ENCODE measurements at places on chromosomes 16 and 17.

DNA sequence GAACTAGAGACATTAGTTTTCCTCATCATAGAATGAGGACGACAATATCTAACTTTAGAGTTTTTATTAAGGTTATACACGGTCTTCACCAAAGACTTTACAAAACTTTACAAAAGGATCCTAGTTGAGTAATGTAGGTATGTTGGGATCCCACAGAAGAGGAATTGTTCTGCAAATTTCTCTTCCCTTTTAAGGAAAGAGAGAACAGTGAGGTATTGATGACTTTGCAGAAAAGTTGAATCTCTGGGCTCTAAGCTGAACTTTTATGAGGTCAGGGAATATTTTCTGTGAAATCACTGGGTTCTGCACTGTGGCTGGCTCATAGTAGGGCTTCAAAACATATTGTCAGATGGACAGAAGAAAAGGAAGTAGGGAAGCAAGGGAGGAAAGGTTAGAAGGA, 89.8 kb upstream of the PIRT start:
- DNase-seq = no peak

DNA sequence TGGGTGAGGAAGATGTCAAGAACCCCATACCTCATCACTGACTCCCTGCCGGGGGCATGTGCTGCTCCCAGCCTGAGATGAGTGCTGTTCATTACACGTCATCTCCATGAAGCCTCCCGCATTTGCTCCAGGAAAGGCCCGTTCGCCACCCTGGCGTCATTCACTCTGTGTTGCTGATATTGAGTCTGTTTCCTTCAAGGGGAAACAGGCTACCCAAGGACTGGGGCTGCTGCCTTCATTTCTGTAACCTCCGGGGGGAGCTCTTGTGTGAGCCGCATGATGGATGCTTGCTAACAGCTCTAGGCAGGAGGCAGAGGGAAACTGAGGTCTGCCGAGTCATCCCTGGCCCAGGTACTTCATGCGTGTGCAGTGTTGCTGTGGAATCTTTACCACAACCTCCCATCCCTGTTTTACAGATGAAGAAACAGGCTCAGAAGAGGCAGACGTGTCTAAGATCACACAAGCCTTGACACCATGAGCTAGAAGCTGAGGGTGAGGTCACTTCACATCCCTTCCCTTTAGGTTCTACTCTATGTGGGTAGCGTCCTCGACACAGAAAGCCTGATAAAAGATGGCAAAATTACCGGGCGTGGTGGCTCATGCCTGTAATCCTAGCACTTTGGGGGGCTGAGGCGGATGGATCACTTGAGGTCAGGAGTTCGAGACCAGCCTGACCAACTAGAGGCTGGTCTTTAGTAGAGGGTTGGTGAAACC, 3.5 kb upstream of the ARMC5 start:
- DNase-seq = no peak

- no peak for DNase-seq
These were observed 2.7 kb upstream of the SLC12A4 start for GRCh38 chr16:67971111-67971510.

DNA sequence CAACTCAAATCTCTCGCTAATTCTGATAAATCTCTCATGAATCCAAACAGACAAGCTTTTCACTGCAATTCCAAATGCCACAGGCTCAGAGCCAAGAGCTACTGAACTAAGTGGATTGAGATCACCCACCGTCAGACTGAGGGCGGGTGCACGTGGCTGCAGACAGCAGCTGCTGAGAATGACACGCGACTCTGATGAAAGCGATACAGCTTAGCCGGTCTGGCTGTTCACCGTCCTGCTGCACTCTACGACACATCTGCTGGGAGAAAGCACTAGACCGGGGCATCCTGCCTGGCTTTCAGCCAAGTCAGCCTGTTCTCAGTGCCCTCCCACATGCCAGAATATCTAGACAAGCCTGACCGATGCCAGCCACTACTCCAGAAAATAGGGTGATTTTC, 42.6 kb downstream of the KLHDC4 start:
- DNase-seq = no peak

- DNase-seq = no peak
These were observed 130.5 kb upstream of the CRHR1 start for GRCh38 chr17:45653616-45654015.

GRCh38 chr17:48162946-48163506, 55.5 kb downstream of the SNX11 start:
- no peak for DNase-seq

DNA sequence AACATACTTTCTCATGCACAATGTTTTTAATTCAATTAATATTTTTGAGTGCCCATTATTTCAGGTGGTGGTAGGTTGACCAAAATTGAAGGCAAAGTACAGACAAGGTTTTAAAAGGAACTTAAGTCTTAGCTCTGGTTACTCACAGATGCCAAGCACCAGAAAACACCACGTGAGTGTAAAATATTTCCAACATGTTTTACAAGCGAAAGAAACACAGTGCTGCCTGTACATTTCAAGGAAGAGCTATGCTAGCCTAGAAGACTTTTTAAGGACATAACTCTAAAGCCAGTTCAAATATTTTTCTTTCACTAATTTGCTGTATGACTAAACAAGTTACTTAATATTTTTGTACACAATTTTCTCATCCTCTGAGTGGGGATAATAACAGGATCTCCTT, 736.4 kb upstream of the GOT2 start:
- DNase-seq = no peak

- DNase-seq = no peak
These were observed 92.8 kb downstream of the HS3ST3A1 start for GRCh38 chr17:13508896-13509295.

- no peak for DNase-seq
These were observed 153.9 kb upstream of the TBX2 start for GRCh38 chr17:61245706-61246135.

GRCh38 chr17:39150795-39151149, 665 bp downstream of the PLXDC1 start:
- DNase-seq = no peak

GRCh38 chr17:58184308-58184985, 8.1 kb upstream of the EPX start:
- DNase-seq = peak; percentile 62

GRCh38 chr16:50522324-50522723, 25.9 kb upstream of the NKD1 start:
- no peak for DNase-seq

GRCh38 chr16:14600164-14600563, 29.9 kb downstream of the PARN start:
- DNase-seq = no peak

GRCh38 chr17:82084373-82085030, 13.5 kb downstream of the FASN start:
- DNase-seq = no peak

GRCh38 chr17:40366076-40366860, 1.7 kb upstream of the GJD3 start:
- peak; percentile 81 for DNase-seq

DNA sequence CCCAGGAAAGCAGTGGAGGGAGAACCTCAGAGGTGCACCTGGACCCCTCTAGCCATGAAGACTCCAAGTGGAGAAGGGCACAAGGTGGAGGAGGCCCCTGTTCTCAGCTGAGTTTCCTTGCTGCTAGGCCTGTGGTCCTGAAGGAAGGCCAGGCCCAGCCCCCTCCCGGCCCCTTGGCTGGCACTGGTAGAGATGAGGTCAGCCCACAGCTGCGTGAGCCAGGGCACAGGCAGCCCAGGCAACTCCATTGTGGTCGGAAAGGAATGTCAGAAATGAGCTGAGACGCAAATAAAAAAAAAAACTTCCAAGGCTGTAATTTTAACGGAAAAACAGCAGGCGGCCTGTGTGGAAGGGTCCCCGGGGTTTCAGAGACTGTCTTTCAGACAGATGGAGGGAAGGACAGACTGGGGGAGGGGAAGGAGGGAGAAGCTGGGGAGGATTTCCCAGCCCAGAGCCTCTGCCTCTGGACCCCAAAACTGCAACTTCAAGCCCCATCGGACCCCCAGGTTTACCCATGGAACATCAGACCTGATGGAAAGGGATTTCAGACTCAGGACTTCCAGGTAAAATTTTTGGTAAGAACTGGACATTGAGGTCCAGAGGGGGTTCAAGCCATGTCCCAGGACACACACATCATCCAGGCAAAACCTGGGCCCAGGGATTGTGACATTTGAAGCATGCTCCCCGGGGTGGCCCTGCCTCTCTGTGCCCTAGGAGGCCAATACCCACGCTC, 25.6 kb upstream of the MRPS23 start:
- no peak for DNase-seq

- no peak for DNase-seq
These were observed 60.5 kb upstream of the NLK start for GRCh38 chr17:27981978-27982377.

DNA sequence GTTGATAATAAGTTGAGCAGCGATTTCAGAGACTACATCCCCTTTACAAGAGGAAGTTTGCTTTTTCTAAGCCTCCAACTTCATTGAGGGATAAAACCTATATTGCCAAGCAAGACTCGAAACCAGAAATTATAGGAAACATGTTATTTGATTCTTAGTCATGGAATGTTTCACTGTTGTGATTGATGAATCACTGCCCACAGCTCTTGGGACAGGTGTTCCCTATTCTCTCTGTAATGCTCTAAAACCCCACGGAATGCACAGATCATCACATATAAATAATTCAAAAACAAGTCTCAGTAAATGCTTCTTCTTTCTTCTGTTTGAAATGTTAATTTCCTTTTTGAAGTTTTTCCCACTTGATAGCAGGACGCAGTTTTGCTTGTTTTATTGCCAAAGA, 809.5 kb upstream of the GOT2 start:
- no peak for DNase-seq

DNA sequence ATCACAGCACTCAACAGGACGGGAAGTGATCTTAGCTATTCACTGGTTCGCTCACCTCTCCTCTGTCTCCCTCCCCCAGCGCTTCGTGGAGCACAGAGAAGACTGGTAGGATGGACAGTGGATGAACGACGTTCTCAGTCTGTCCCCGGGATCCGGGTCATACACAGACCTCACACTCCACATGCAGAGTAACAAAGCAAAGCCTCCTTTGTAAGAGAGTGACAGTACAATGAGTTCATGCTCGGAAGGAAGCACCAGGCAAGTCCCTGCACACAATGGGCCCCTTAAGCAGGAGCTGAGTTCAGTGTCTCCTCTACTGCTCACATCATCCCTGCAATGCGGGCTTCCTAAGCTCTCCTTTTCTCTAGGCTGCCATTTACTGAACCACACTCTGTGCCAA, 356.9 kb downstream of the C16orf95 start:
- no peak for DNase-seq

GRCh38 chr16:88809068-88809675, 2.6 kb downstream of the APRT start:
- no peak for DNase-seq

DNA sequence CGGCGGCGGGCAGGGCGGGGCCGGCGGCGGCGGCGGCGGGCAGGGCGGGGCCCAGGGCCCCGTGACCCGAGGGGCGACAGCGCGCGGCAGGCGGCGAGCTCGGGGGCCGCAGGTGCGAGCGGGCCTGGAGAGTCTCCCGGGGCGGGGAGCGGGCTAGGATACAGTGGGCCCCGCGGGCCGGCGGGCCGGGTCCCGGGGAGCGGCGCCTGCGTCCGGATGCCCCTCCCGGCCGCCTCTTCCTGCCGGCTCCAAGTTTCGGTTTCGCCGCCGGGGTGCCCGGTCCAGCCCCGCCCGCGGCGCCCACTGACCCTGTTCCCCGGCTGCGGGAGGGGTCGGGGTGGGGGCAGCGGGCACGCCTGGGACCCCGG, at the start of gene RNF213:
Gene RNF213, plus strand, starts transcription at position 62 of the 368 bp plus-strand sequence. CDS start 2,830 bp downstream, outside the sequence.
- no peak for DNase-seq

- no peak for DNase-seq
These were observed 230.3 kb downstream of the MRTFB start for GRCh38 chr16:14301169-14302030.

DNA sequence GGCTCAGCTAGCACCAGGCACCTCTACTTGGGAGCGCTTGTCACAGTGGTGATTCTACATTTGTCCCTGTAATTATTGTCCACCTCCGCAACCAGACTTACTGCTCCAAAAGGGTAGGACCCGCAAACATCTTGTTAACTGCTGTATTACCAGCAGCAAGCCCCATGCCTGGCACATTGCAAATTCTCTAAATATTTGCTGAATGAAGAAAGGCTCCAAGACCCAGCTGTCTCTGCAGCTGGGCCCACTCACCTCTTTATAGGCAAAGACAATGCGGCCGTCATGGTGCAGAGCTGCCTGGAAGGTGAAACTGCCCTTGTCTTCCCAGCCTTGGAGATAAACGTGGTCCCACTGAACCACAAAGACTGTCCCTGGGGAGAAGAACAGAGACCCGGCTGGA, 44.3 kb downstream of the PLXDC1 start:
- DNase-seq = no peak

DNA sequence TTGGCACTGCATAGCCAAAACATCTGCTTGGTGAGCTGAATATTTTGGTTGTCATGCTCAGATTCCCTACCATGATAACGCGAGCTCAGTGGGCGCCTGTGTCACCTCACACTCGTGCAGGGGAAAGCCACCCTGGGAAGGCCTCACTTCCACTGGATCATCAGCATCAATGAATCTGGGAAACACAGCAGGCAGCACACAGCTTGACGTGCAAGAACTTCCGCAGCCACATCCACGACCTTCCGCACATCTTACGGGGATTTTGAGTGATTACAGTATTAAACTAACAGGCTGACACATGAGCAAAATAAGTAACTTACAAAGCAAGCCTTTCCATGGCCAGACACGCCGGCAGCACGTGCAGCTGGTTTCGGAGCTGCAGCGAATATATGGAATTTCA, 54.7 kb upstream of the FOXF1 start:
- DNase-seq = no peak

DNA sequence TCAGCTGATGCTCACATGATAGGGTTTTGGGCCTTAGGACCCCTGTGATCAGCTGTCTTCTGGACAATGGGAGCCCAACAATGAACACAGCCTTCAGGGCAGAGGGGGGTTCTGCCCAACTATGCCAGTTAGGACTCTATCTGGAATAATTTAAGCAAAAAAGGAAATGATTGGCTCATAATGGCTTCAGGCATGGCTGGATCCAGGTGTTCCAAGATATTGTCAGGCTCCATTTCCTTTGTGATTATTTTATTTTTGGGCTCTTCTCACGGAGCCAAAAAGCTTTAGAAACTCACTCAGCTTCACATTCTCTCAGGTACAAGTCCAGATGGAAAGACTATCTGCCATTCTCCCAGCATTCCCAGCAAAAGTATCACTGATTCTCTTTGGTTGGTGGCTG, 2.9 kb upstream of the MT2A start:
- no peak for DNase-seq

DNA sequence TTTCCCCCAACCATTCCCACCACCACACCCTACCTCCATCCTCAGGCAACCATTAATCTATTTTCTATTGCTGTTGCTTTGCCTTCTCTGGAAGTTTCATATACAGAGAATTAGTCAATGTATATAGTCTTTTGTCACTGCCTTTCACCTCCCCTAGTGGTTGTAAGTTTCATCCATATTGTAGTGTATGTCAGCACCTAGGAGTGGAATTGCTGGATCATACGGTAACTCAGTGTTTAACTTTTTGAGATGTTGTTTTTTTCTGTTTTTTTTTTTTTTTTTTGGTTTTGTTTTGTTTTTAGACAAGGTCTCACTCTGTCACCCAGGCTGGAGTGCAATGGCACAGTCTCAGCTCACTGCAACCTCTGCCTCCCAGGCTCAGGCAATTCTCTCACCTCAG, 16.9 kb downstream of the EEF2K start:
- no peak for DNase-seq

GRCh38 chr17:1398028-1398427, 2.0 kb downstream of the YWHAE start:
- no peak for DNase-seq

- no peak for DNase-seq
These were observed 15.9 kb downstream of the B9D1 start for GRCh38 chr17:19346351-19347255.

GRCh38 chr17:21279198-21279535, 5.3 kb upstream of the MAP2K3 start:
- no peak for DNase-seq

GRCh38 chr17:60392845-60393702, 1.1 kb upstream of the USP32 start:
- no peak for DNase-seq

Data from vagina (tissue), 2 donors.